CD4-positive, alpha-beta T cell (primary cell): ENCODE measurements at places on chromosomes 13 and 19.

DNA sequence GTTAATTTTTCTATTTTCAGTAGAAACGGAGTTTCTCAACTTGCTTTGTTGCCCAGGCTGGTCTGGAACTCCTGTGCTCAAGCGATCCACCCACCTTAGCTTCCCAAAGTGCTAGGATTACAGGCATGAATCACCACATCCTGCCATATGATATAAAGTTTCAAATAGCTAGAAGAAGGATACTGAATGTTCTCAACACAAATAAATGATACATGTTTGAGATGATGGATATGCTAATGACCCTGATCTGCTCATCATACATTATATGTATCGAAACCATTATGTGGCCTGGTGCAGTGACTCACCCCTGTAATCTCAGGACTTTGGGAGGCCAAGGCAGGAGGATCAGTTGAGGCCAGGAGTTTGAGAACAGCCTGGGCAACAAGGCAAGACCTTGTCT is 11.5 kb downstream of the CIB3 start:
- DNase-seq = no peak

- DNase-seq = no peak
Measured at GRCh38 chr13:102816708-102817107, 17.8 kb downstream of the BIVM start.

DNA sequence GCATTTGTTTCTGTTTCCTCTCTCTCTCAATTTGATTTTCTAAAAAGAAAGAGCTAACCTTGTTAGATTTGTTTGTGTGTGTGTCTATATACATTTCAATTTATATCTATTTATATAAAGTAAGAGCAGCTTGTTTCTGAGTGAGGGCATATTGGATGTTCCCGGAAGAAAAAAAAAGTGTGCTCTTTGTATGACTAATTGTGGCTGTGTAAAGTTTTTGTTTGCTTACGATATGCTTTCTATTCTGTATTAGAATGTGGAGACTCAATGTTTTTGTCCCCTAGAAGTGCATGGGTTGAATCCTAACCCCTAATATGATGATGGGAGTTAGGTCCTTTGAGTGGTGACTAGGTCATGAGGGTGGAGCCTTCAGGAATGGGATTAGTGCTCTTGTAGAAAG is 66.6 kb upstream of the C1QTNF9B start:
- no peak for DNase-seq

DNA sequence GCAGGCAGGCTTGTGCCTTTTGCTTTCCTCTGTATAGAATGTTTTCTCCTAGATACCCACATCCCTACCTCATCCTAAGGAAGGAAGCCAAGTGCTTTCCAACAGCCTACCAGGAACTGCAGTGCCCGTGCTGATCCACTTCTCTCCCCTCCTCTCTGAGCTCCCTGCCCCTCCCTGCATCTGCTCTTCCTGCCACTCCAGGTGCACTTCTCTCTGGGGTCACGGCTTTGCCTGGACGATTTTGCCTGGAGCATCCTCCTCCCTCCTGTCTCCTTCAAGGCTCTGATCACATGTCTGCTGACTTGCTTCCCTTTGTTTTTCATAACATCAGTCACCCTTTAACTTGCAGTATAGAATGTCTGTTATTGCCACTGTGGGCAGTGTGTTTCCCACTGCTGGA is 34.7 kb upstream of the IRS2 start:
- DNase-seq = no peak

DNA sequence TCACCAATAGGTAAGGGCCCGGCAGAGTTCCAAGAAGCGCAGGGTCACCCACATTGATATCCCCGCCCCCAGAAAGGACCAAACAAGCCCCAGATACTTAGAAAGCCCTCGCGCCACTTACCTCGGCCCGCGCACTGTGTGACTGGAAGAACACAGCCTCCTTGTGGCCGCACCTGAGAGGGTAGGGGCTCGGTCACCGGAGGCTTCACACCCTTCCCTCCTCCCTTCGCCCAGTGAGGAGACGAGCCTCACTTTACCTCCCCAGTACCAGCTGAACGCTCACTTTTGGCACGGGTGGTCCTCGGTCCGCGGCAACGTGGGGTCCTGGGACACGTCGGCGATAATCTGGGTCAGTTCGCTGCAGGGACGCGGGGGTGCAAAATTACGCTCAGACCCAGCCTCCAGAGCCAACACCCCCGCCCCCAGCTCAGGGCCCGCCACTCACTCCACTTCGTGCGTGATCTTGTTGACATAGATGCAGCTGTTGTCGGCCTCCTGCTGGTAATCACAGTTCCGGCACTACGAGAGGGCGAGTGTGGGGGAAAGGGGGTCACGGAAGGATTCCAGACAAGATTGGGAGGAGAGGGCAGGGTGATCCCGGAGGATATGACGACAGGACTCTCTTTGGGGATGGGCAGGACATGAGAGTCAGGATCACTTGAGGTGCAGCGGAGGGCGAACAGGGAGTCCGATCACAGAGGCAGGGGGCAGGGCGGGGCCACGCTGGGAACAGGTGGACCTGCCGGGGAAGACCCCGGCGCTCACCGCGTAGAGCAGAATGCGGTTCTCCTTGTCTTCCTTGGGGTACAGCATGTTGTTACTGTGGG is 568 bp downstream of the POLR2I start:
- DNase-seq = peak; percentile 19

- no peak for DNase-seq
Measured at GRCh38 chr13:95243207-95243606, 58.0 kb downstream of the ABCC4 start.

- no peak for DNase-seq
Measured at GRCh38 chr13:113561417-113562084, 23.0 kb upstream of the TFDP1 start.

GRCh38 chr13:40438022-40438680 is 228.3 kb downstream of the FOXO1 start:
- no peak for DNase-seq

- DNase-seq = no peak
Measured at GRCh38 chr19:4678881-4679790, 9.0 kb upstream of the MYDGF start.

DNA sequence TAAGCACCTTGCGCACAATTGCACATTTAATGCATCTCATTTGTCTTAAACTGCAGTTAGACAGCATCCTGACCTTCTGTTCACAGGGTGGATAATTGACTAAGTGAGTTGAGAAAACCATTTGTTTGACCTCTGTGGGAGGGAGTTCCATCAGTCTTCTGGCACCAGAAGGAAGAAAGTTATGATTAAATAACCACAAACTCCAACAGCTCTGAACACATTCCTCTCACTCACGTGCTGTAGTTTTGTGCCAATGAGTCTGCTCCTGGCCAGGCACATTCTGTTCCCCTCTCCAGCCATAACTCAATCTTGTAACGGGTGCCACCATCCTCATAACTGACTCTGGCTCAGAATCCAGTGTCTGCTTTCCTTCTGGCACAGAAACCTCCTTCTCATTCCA is 817.2 kb downstream of the SLITRK1 start:
- no peak for DNase-seq

DNA sequence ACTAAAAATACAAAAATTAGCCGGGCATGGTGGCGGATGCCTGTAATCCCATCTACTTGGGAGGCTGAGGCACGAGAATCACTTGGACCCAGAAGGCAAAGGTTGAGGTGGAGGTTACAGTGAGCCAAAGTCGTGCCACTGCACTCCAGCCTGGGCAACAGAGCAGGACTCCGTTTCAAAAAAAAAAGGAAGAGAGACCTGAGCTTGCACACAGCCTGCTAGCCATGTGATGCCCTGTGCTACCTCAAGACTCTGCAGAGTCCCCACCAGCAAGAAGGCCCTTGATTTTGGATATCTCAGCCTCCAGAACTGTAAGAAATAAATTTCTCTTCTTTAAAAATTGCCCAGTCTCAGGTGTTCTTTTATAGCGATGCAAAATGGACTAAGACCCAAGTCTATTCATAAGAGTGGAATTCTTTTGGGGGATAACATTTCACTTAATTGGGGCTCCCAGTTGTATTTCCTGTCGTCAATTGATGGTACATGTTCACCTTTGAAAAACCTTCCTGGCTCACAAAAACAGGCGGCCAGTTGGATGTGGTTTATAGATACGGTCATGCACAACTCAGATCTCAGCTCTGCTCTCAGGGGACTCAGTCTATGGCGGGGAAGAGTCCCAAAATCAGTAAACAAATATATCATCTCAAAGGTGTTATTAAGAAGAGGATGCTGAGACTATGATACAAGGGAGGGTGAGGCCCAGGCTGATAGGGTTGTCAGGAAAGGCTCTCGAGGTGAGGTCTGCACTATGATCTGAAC is 2.4 kb upstream of the CHERP start:
- no peak for DNase-seq

- DNase-seq = peak; percentile 42
Measured at GRCh38 chr13:27425158-27425917, 919 bp downstream of the GTF3A start.

DNA sequence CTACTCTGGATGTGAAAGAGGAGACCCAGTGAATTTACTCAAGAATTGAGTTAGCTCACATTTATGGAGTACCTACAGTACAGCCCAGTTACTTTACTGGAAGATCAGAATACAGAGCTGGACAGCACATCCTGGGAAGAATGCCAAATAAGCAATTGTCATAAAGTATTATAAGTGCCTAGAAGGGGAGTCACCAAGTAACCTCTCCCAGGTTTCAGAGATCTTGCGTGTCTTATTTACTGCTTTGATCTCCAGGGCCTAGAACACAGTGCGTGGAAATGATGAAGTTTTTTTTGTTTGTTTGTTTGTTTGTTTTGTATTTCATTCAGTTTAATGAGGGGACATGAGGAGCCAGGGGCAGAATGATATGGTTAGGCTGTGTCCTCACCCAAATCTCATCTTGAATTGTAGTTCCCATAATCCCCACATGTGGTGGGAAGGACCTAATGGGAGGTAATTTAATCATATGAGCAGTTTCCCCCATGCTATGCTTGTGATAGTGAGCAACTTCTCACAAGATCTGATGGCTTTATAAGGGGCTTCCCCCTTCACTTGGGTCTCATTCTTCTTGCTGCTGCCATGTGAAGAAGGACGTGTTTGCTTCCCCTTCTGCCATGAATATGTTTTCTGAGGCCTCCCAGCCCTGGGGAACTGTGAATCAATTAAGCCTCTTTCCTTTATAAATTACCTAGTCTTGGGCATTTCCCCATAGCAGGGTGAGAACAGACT is 5.2 kb downstream of the GARRE1 start:
- DNase-seq = no peak

DNA sequence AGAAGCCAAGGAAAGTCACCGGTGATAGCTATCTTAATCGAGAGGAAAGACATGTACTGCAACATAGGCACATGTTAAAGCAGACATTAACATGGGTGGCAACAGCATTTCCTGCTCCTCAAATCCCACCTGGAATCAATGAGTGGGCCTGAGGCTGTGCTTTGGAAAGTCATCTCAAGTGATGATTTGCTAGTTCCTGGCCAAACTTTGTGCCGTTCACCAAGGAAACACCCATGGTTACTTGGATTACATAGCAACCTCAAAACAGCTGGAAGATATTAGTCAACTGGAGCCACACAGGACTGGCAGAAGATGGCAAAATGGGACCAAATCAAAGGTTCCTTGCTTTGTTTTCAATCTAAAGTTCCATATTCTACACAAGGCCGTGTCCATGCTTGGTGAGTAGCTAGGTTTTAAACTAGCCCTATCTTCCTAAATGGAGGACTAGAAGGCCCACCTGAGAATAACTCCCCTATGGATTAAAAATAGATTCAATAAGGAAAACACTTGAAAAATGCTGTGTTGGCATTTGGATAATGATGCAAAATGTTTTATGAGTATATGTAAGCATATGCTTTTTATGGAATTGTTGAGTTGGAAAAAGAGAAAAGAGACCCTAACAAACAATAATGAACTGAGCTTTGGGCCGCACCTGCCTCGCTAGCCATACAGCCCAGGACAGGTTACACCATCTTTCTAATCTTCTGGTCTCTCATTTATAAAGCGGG is 144.5 kb downstream of the RGCC start:
- no peak for DNase-seq

GRCh38 chr13:50629966-50630365 is 213.5 kb downstream of the DLEU7 start:
- DNase-seq = no peak

DNA sequence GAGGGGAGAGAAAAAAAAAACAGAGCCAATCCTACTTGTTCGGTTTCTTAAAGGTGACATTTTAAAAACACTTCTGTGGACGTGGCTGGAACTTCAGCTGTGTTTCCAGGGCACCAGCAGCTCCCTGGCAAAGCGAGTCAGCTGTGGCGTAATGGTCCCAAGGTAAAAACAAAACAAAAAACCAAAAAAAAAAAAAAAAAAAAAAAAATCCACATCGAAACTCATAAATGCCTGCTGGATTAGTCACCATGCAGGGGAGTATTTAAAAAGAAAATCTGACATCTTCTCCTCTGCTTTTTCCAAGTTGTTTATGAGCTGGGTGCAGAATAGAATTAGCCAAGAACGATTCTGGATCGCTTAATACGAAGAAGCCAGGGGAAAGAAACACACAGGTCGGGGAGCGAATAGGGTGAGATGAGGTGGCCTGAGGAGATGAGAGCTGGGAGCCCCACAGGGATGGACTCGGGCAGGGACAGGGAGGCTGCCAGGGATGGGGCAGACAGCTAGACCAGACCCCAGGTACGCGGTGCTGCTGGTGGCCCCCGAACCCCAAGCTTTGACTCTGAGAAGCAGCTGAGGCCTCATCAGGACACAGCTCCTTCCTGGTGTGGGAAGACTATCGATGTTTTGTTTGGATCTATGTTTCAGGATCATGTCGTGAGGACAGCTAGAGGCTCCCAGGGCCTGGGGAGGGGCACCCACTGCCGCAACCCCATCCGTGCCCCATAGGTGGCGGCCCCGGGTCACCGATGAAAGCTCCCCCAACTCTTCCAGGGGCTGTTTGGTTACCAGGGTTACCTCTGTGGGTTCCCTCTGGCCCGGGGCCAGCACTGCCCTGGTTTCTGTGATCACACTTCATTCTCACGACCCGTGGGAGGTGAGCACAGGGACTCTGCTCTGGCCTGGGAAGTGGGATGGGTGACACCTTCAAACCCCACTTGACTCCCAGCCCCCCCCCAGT is 3.1 kb upstream of the CTXN1 start:
- peak; percentile 72 for DNase-seq

GRCh38 chr13:104962411-104962810 is 1573.1 kb downstream of the EFNB2 start:
- no peak for DNase-seq

- DNase-seq = no peak
Measured at GRCh38 chr13:109191413-109191812, 562.0 kb downstream of the MYO16 start.

DNA sequence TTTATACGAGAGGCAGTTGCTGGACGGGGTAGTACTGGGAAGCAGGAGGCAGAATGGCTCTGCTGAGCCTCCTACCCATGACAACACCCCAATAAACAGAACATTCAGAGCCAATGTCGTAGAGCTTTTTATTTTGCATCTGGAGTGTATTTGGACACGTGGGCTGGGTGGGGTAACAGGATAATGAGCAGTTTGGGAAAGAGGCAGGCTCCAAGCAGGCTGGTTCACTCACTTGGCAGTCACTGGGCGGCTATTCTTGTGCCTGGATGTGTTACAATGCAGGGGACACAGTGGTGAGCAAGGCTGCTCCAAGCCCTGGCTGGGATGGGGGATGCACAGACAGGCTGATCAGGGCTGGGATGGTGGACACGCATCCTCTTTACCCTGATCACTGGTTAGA is 9.5 kb downstream of the ACTMAP start:
- no peak for DNase-seq
